ENCODE measurements at places on chromosomes 12 and 14.

DNA sequence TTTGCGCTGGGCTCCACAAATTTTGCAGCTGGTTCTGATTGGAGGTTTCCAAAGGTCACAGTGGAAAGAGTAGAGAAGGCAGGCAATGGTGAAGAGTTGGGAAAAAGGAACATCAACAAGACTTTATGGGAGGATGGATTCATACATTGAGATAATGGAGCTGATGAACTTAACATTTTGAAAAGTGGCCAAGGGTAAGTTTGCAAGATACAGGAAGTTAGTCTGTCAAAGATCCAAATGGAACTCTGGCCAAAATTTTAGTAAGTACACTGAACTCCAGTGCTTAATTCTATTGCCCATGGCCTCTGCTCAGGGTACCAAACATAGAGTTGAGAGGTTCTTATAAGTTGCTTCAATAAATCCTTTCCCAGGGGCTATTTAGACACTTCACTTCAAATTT, 15.6 kb downstream of the CCER1 start:
- no peak for DNase-seq

DNA sequence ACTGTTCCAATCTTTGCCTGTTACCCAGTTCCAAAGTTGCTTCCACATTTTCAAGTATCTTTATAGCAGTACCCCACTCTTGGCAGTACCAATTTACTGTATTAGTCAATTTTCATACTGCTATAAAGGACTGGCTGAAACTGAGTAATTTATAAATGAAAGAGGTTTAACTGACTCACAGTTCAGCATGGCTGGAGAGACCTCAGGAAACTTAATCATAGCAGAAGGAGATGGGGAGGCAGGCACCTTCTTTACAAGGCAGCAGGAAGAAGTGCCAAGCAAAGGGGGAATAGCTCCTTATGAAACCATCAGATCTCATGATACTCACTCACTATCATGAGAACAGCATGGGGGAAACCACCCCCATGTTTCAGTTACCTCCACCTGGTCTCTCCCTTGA, 215.0 kb downstream of the SNAPC1 start:
- DNase-seq: no peak

- peak; percentile 54 for DNase-seq
Observed at GRCh38 chr14:32939254-32940065, 781 bp downstream of the NPAS3 start.

GRCh38 chr14:89432226-89432625, 15.2 kb upstream of the FOXN3 start:
- no peak for DNase-seq

- DNase-seq: no peak
Observed at GRCh38 chr12:113473942-113474341, 2.3 kb upstream of the LHX5 start.

- DNase-seq: no peak
Observed at GRCh38 chr14:70000601-70001000, 121.4 kb downstream of the SMOC1 start.

- no peak for DNase-seq
Observed at GRCh38 chr14:30345511-30345910, 213.4 kb upstream of the G2E3 start.

DNA sequence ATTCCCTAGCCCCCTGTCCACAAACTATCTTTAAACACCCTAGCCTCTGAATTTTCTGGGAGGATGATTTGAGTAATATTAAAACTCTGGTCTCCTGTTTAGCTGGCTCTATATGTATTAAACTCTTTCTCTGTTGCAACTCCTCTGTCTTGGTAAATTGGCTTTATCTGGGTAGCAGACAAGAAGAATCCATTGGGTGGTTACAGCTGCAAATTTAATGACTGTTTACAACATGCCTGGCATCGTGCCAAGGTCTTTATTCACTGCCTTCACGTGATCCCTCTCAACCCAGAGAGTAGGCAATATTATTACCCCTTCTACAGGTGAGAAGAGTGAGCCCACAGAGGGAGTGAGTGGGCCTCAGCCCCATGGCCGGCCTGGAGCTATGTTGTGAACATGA, 77.8 kb upstream of the MYL2 start:
- no peak for DNase-seq

DNA sequence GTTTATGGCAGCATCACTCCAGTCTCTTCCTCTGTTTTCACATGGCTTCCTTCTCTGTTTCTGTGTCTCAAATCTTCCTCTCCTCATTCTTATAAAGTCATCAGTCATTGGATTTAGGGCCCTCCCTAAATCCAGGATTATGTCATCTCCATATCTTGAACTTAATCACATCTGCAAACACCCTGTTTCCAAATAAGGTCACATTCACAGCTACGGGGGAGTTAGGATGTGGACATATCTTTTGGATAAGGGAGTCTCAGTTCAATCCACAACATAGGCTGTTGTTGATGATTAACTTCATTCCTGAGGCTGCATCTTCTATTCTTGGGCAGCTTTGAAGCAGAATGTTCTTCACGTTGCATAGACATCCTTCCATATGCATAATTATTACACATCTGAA, 40.3 kb upstream of the NTF3 start:
- no peak for DNase-seq

- peak; percentile 75 for DNase-seq
Observed at GRCh38 chr14:96100161-96101064, 61.3 kb downstream of the C14orf132 start.

DNA sequence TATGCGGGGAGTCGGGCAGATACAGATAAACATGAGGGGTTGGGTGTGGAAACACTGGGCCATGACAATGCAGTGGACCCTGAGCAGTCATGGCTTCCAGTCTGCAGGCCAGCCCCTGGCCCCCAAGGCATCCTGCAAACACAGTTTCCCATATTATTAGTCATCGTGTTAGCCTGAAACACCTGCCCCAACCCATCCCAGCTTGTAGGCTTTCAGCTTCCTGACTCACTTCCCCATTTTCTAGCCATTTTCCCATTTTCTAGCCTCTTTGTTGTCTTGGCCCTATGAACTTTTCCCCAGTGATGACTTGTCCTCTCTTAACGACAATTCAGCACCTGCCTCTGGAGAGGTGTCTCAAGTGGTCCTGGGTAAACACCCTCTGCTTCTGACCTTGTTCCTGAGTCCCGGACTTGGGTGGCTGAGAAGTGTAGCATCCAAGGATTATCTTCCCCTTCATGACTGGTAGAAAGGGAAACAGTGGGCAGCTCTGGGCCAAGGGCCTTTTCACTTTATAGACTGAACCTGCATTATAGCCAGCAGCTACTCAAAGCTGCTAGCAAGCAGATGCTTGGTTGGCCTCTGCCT, 4.3 kb upstream of the PGF start:
- no peak for DNase-seq

DNA sequence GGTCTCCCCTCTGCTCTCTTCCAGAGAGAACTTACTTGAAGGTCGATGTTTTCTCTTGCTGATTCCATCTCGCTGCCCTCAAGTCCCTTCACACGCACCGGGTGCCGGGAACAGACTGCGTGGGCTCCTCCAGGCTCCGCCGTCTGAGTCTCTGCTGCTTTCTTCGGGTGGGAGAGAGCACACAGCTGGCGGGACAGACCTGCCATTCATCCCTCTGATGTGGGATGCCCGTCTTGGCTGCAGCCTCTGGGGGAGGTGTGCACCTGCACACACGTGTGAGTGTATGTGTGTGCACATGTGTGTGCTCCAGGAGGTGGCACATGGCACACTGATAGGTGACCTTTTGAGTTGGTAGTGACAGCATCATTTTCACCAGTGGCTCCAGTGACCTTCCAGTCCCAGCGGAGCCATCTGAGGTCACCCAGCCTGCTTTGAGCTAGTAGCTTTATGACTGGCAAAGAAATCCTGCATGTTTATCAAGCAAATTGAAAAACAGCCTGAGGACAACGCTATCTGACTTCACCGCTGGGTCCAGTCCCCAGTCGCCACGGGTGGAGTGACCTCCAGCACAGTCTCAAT, at the start of gene NINJ2:
Gene NINJ2 (minus strand): TSS at position 153 of the 579 bp plus-strand sequence. CDS start 85 bp downstream, at position 68.
- DNase-seq: peak; percentile 54

DNA sequence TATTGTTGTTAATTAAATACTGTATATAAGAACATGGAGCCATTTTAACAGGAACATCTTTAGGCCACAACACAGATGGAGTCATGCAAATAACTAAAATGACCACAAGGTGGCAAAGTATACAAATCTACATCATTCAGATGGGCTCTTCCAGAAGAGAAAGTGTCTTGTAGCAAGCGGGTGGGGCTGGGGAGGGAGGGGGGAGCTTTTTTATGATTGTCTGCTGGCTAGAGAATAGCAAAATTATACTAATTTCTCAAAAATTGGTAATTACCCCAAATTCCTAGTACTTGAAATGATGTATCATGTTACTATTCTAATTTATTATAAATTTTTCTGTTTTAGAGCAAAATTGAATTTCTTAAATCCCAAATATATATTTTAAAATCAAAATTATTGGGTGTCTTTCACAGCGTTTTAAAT, 378.7 kb downstream of the PRKD1 start:
- peak; percentile 68 for DNase-seq

GRCh38 chr14:104892531-104893434, 27.7 kb downstream of the CEP170B start:
- no peak for DNase-seq

DNA sequence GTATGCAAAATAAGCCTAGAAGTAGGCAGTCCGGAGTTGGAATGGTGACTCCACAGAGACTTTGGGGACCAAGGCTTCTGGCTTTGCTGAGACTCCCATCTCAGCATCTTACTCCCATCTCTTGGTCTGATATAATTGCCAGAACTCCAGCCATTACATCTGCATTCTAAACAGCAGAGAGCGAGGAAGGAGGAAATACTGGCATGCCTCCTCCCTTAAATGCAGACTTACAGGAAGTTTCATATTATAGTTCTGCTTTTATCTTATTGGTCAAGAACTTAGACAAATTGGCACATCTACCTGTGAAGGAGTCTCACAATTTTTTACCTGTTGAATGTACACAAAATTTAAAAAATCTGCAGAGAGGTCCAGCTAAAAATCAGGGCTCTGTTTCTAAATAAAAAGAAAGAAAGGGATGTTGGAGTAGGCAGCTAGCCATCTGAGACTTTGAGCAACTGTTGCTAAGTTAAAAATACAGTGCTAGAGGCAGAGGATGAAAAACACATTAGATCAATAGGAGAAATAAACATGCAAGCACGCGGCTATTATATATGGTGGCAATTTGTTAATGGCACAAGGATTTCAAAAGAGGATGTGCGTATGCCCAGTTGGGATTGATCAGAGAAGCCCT, 209.9 kb upstream of the HMGA2 start:
- DNase-seq: no peak
